NCI-H2107 (cell line): ENCODE measurements at places on chromosomes 7 and 10.
A peak's percentile ranks its signal among the peaks of the same experiment; 100 is the strongest.

- DNase-seq, result no peak
Measured at GRCh38 chr7:80070391-80070790, 64.2 kb upstream of the GNAI1 start.

DNA sequence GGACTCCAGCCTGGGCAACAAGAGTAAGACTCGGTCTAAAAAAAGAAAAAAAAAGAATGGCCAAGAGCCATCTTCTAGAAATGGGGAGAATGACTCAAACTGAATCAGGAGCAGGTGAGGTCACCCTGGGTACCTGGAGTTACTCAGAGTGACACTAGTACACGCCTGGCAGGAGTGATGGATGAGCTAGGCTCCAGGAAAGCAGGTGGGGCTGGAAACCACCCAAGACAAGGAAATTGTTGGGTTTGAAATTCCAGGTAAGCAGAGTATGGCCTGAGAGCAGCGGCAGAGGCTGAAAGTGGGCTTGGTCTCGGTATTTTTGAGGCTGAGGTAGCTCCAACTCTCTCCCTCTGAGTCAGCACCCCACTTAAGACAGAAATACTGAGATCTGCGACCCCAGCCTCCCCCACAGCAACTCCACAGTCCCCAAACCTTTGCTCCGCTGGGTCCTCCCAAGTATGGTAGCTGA lies 18.5 kb downstream of the DDIT4 start:
- no peak for DNase-seq

- peak; percentile 27 for DNase-seq
Measured at GRCh38 chr7:157462419-157462771, 125.6 kb downstream of the DNAJB6 start.

- DNase-seq, result no peak
Measured at GRCh38 chr10:130025811-130026485, 61.9 kb upstream of the EBF3 start.

DNA sequence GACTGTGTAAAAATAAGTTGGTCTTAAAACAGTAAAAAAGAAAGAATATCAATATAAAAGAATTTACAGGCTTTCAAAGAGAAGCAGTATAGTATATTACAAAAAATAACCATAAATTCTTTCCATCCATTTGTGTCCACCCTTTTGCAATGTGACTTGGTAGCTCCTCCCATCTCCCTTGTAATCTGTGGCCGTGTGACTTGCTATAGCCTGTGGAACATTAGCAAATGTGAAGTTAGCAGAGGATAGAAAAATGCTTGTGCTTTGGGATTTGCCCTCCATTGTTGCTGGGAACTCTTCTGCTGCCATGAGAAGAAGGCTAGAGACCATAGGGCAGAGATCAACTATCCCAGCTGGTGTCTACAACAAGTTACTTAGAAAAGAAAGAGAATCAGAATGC lies 30.2 kb downstream of the KLHL7 start:
- no peak for DNase-seq

DNA sequence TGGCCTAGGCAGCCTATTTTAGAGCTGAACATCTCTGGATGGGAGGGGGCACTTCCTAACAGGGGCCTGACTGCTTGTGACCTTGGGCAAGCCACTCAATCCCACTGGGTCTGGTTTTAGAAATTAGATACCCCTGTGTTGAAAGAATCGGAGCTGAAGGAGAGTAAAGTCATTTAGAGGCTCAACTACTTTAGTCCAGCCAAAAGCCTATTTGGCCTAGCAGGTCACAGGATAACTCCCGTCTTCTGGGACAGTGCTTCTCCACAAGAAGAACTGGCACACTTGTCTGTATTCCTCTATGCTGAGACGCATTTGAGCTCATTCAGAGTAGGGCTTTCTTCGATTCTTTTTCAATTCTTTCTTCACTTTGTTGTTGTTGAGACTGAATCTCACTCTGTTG lies 224.2 kb downstream of the CHCHD3 start:
- no peak for DNase-seq
